ENCODE measurements at places on chromosomes 7 and 10.

DNA sequence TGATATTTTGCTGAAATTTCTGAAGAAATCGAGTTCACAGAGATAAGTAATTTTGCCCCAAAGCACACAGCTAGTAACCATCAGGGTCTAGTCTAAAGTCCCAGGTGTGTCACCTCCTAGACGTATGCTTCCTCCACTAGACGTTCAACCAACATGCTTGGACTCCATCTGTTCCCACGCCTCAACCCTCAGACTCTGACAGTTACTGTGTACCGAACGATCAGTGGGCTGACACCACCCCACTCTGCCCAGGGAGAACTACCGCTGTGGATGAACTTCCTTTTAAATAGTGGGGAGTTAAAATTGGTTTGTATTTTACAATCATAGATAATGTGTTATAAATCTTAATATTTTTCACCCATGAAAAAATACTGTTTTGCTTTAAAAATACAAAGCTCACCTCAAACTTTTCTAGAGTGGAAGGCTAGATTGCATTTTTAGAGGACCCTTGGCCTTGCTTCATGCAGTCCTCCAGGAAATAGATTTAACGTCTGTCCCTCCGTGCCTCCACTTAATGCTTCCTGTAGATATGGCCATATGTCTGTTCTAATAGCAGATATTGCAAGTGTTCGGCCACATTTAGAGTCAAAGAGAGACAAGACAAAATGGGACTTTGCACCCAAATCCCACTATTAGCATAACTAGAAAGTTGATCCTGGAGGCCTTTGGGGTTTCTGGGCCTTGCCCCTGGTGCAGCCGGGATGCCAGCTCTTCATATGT is 91.4 kb upstream of the ZPBP start:
- DNase-seq: no peak

DNA sequence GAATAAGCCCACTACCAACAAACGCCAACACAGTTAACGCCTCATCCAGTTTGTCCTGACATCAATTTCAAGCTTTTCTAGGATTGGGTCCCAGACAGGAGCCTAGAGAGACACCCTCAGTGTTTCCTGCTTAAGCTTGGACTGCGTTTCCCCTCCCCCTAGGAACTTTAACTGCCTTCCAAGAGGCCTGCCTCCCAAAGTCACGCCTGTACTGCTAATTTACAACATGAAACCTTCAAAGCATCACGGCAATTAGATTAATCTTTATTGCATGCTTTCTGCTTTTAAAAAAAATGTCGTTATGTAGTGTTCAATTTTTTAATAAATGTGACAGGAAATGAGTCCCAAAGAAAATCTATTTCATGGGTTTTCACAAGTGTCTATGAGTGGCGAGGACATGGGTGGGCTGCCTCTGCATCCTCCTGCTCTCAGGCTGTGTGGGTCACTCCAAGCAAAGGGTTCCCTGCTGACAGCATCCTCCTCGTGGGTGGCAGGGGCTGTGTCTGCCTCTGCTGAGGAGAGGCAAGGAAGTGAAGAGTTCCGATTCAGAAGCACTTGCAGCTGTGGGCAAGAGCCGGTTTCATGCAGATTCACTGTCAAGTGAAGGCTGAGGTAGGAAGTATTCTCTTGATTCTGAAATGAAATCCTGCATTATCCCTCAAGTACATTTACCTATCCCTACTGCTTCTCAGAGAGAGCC is 193.0 kb upstream of the KMT2E start:
- no peak for DNase-seq

GRCh38 chr10:101889256-101890210 is 45.9 kb upstream of the KCNIP2 start:
- DNase-seq: peak; percentile 76

DNA sequence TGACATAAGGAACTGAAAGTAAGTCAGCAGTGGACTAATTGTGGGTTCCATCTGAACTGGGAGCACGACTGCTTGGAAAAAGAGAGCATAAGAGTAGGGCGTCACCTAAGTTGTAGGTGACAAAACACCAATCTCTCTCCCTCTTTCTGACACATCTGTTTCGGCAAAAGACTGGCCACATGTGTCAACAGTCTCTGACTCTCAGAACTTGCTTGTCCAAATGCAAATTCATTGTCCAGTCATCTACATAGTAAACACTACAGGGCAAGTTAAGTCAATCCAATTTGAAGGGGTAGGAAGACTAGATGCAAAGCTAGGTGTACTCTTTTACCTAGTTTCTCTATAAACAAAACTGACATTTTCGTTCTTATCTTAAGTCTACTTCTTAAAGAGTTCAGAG is 87.7 kb downstream of the ZNF438 start:
- no peak for DNase-seq

- DNase-seq: peak; percentile 50
These were observed 43.8 kb downstream of the ADAMTS14 start for GRCh38 chr10:70715853-70716795.

- no peak for DNase-seq
These were observed 7.1 kb downstream of the GIMAP1 start for GRCh38 chr7:150723467-150723866.

- no peak for DNase-seq
These were observed 562.0 kb upstream of the SEMA3D start for GRCh38 chr7:85748861-85749260.

- DNase-seq: no peak
These were observed 96.2 kb downstream of the VOPP1 start for GRCh38 chr7:55475855-55476803.

DNA sequence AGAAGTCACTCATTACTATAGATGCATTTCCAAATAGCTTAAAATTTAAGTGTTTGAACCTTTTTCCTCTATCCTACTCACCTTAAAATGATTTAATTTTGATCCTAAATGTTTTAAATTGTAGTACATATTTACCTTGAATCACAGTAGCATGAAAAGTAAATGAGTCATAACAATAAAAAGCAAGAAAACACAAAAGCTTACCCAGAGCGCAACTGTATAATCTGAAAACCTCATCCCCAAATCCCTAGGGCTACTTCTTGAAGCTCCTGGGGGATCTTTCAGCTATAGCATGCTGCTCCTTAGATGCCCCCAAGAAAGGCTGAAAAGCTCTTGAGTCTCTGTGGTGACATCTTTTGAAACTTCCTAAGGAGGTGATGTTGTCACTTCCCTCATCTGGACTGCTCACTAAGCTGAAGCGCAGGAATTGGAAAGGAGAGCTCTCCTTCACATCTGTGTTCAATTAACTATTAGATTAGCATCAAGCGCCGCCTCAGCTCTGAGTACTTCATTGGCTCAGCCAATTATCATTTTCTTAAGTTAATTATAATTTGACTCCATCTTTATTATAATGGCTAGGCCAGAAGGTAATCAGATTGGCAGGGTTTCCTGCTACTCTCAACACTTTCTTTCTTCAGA is 60.2 kb downstream of the SEMA3E start:
- DNase-seq: no peak

GRCh38 chr10:104317269-104317710 is 21.0 kb downstream of the ITPRIP start:
- no peak for DNase-seq

DNA sequence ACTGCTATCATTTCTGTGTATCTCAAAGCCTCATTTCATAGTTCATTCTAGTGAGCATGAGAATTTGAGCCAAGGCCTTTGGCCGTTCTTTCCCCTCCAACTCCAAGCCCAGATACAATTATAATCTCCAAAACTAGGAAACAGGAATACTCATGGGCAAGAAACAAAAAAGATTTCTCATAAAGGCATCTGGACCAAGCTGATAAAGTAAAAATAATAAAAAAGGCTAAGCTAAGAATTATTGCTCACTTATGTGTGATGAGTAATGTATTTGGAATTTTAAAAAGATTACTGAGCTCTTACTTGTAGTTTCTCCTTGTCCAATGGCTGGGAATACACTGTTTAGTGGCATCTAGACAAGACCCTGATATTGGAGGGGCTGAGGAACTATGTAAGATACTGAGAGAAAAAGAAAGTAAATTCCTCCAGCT is 196.4 kb upstream of the POM121L12 start:
- DNase-seq: no peak

DNA sequence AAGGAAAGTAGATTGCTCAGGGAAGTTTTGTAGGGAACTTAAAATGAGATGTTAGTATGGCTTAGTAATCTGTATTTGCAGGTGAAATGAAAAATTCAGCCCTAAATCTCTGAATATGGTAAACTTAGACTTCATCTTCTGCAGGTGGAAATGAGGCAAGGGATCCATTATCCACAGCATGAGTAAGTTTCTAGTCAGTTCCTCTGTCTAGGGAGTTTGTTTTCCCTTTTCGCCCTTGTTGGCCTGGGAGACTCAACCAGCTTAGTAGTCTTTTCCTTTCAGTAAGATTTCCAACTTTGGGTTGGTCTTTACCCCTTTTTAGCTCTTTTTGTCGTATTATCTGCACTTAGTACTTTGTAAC is 65.6 kb downstream of the ZEB1 start:
- DNase-seq: no peak

DNA sequence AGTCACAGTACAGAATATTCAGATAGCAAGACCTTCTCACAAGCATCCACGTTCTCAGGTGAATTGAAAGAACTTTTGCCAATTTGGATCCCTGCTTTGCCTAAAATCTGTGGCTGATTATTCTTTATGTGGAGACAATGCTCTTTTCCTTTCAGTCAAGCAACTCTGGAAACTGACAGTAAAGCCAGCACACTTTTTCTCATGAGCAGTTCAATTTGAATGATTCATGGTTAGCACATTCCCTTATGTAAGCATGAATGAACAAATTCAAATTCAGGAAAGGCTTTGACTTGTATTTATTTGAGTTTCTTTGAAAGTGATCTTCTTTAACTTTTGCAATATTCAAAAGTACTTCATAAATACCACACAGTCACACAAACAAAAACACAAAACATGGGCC is 57.6 kb downstream of the MEOX2 start:
- no peak for DNase-seq

- no peak for DNase-seq
These were observed 40.3 kb downstream of the FAM53B start for GRCh38 chr10:124703778-124704427.

GRCh38 chr10:4686644-4686996 is 139.4 kb upstream of the AKR1E2 start:
- DNase-seq: no peak

- DNase-seq: no peak
These were observed 115.8 kb upstream of the TCERG1L start for GRCh38 chr10:131427281-131427680.

- DNase-seq: no peak
These were observed 222.0 kb upstream of the IMMP2L start for GRCh38 chr7:111784296-111784695.

GRCh38 chr7:135924302-135924701 is 52.9 kb downstream of the MTPN start:
- DNase-seq: no peak

DNA sequence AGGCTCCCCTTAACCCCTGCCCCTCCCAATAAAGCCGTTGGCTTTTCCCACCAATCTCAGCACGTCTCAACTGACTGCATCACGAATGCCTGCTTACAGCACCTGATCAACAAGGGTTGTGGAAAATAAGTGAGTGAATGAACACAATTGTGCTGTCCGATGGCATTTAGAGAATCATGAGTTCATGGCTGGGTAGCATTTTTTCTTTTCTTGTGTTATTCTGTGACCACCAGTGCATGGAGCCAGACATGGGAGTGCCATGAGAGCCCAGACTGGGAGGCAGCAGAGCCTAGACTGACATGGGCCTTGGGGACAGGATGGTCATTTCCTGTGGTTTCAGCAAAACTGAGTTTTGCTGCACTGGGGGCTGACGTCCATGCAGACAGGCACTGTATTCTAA is 254.1 kb upstream of the IGFBP3 start:
- no peak for DNase-seq

DNA sequence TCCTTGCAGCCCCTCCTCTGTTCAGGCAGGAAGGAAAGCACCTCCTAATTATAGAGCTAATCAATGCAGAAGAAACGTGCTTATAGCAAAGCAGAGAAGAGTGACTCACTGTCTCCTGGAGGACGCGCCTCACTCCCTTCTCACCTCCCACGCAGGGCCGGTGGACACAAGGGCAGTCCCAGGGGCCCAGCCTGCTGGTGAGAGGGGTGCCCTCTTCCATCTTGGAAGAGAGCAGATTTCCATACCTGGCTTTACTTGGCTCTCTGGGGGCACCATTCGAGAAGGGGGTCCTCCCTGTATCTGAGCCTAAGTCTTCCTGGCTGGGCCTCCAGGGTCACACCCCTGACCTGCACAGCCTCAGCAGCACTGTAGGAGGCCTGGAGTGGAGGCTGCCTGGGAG is 55.8 kb downstream of the RASGEF1A start:
- DNase-seq: no peak

DNA sequence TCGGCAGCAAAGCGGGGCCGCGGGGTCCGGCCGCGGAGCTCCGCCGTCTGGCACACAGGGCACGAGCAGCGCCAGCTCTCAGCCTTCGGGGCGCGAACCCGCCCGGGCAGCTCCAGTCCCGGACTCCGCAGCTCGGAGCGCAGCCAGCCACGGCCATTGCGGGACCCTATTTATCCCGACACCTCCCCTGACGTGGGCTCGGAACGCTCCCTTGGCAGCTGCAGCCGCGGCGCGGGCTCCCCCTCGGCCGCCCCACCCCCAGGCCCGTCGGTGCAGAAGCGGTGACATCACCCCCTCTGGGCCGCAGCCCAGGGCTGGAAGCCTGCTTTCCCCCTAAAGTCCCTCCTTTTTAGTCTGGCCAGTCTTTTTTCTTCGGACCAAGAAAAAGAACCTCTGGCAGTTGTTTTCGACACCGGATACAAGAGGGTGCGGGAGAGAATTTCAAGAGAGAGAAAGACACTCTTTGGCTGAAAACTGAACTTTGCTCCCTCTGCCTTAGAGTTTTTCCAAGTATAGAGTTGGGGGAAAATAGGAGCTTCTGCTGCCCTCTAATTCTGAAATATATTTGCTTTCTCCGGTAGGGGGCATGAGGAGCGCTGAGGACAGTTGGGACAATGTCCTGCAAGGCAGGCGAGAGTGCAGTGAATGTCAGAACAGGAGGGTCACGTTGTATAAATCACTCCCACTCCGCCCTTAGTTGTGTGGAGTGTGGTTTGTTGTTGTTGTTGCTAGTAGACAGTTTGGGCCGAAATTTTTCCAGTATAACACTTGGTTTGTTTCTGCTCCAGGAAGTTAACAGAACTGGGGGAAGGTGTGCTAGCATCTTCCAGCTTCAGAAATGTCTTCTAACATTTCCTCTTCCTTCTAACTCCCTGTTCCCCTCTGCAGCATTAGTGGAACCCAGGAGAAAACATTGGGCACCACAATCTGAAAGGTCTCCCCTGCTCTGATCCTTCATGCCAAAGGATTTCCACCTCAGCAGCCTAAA is at the start of gene SFRP4:
SFRP4 (minus strand) TSS at position 145 of the 988 bp plus-strand sequence. CDS start 280 bp downstream, outside the sequence.
- DNase-seq: peak; percentile 44

- no peak for DNase-seq
These were observed 401.5 kb downstream of the REEP3 start for GRCh38 chr10:63922468-63923284.

GRCh38 chr7:145644426-145645134 is 472.0 kb upstream of the CNTNAP2 start:
- no peak for DNase-seq

DNA sequence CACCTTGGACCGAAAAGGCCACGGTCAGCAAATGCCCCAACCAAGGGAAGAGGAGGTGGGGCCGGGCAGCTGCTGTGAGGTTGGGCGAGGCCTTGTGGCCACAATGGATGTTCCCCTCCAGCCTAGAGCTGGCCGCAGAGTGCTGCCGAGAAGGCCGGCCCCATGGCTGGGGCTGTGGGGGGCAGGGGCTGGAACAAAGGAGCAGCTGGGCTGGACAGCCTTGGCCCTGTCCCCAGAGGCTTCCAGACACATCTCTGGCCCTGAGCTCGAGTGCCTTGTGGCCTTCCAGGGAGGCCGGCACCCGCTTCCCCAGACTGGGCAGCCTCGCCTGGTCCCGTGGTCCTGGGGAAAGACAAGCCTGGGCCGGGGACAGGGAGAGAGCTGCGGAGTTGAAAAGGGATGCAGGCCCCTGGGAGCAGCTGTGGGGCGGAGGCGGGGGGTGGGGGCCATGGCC is 88.0 kb downstream of the PDGFA start:
- no peak for DNase-seq

Data from activated CD4-positive, alpha-beta T cell treated with anti-CD3 and anti-CD28 coated beads, Interleukin-10, Interleukin-2, amounts not matched to agents 100 ng/mL and 50 ng/mL, durations not matched to agents 16 hours and 8 hours (primary cell).